HFFc6 (cell line): ENCODE measurements at places on chromosomes 1 and 21.
A peak's percentile ranks its signal among the peaks of the same experiment; 100 is the strongest.

DNA sequence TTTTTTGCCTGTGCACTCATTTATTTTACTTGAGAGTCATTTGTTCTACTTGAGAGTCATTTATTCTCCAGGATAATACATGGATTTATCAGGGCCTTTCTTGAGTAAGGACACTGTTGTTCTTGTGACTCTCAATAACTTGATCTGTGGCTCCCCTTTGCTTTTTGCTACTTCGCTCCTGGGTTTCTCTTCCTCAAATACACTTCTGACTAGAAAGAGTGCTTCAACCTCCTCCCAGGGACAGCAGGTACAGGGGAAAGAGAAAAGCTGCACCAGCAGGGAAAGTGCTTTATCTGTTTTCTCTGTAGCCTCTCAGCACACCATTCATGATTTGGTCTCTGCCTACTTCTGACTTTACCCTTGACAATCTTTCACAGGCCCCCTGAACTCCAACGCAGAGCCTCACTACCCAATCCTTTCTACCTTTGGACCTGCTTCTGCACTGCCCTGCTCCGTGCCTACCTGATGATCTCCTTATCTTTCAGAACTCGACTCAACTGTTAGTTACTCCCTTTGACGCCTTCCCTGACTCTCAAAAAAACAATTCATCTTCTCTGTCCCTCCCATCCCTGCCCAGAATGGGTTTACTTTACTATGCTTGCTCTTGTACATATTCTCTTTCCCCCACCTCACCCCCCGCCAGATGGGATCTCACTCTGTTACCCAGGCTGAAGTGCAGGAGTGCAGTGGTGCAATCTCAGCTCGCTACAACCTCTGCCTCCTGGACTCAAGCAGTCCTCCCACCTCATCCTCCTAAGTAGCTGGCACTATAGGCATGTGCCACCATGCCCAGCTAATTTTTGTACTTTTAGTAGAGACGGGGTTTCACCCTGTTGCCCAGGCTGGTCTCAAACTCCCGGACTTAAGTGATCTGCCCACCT is 15.6 kb upstream of the PIGM start:
- DNase-seq = no peak

- DNase-seq = no peak
Observed at GRCh38 chr1:193634470-193634869, 448.1 kb upstream of the B3GALT2 start.

DNA sequence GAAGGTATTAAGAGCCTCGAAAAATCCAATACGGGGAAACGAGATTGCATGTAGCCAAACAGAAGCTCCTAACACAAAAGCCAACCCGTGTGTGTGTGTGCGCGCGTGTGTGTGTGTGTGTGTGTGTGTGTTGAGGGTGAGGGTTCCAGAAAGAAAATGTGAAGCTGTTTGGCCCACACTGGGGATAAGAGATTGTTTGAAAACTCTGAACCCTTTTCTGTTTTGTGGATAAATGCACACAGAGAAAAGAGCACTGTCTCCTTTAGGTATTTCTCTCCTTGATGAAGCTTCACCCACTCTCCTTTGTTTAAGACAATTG is 1.9 kb downstream of the WLS start:
- DNase-seq = no peak

GRCh38 chr1:79657951-79658658 is 651.6 kb upstream of the ADGRL4 start:
- DNase-seq = no peak

DNA sequence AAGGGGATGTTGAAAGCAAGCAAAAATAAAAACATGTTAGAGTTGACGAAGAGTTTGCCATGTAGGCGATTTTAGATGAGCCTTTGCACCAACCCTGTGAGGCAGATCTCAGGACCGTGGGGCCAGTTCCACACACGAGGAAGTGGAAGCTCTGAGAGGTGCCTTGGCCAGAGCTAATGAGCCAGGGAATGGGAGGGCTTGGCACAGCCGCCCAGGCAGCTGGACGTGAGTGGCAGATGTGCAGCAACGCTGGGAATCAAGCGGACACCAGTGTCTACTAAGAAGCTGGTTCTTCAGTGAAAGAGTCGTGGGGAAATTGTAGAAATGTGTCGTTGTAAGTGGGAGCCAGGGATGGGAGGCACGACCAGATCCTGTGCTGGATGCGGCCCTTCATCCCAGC is 58.9 kb upstream of the COL6A1 start:
- no peak for DNase-seq

GRCh38 chr1:151165281-151165737 is 393 bp downstream of the LYSMD1 start:
- no peak for DNase-seq

- DNase-seq = peak; percentile 64
Observed at GRCh38 chr1:38858833-38859560, 575 bp downstream of the RRAGC start.

DNA sequence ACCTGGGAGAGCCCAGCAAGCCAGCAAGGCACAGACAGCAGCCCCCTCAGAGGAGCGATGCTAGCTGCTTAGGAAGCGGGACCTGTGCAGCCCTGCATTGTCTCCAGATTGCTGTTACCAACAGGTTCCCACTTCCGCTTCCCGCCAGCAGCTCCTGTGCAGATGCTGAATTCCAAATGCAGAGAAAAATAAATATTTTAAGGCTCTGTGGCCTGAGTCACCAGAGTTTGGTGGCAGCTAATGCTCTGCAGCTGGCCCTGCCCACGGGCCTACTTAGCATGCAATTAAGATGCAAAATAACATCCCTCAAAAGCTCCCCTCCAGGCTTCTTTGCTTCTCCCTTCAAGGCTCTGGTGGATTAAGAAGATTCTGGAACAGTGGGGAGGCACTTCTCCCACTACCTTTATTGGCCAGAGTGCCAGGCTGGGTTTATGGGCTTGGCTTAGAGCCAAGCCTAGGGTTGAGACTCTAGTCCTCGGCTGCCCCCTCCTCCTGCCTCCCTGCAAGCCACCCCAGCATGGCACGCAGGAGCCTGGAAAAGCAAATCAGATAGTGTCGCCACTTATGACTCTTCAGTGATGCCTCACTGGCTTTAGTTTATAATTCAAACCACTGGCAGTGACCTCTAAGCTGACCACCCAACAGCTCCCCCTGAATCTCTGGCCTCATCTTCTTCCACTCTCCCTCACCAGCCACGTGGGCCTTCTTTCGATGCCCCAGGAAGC is 207.1 kb upstream of the ZC3H12A start:
- DNase-seq = no peak

GRCh38 chr1:166026555-166026954 is 140.2 kb downstream of the FAM78B start:
- no peak for DNase-seq

DNA sequence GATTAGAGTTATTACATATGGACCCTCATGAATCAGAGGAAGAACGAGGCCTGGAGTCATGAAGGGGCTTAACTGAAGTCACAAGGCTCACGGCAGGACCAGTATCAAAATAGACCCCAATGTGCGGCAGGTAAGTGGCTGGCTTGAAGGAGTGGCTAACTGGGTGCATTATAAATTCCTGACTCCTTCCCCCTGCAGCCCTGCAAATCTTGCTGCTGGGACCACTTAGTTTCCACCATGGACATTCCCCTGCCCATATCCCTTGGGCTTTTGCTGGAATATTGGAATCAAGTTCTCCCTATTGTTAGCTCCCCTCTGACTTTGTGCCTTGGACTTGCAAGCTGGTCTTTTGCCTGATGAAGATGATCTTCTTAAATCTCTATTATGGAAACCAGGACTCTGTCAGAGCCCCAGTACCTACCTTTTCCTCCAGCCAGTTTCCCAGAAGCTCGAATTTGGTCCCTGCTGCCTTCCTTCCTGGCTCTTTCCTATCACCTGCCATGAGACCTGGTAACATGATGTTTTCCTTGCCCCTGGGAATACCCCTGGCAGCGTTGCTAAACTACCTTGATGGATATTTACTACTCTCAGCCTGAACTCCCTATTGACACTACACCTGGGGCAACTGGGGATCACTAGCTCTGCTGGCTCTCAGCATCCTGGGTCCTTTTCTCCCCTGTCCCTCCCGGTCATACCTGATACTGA is 156.0 kb upstream of the JUN start:
- no peak for DNase-seq

- no peak for DNase-seq
Observed at GRCh38 chr1:180779584-180779983, 133.1 kb upstream of the KIAA1614 start.

- no peak for DNase-seq
Observed at GRCh38 chr1:222387007-222387814, 160.7 kb downstream of the HHIPL2 start.

DNA sequence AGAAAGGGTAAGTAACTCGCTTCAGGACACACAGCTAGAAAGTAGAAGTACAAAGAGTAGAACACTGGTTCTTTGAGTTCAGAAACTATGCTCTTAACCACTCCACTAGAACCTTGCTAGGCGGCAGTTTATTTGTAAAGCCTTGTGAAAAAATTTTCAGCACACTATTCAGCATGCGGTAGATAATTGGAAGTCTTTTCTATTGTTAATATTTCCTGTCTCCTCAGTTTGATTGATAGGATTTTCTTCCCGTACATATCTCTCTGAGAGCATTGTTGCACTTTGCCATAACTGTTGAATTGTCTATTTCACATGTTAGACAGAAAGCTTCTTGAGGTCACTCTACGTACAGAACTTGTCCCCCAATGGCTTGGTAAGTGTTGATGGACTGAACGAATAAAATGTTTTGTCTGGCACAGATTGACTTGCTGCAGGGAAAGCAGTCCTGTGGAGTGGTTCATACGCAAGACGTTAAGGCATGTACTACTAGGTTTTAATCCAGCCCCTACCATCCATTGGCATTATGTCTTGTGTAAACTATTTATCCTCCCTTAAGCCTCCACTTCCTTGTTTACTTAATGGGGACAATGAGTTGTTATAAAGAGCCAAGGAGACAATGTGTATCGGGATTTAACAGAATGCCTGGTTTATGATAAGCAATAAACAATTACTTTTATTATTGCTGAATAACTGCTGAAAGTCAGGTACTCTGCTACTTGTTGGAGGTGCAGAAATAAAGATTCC is 35.8 kb downstream of the C1orf21 start:
- no peak for DNase-seq

DNA sequence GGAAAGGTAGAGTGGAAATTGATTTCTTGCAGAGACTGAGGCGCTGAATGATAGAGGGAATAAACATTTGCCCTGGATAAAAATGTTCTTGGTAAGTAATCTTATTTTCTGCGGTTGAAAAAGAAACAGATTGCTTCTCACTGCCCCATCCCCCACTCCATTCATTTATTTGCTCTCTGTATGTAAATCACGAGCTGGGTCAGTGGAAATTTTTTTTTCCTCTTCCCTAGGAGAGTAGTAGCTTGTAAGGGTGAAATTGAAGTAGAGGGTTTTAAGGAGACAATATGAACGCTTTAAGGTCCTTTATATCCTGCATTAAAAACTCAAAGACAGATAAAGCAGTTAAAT is 1.4 kb upstream of the BRINP3 start:
- DNase-seq = no peak

DNA sequence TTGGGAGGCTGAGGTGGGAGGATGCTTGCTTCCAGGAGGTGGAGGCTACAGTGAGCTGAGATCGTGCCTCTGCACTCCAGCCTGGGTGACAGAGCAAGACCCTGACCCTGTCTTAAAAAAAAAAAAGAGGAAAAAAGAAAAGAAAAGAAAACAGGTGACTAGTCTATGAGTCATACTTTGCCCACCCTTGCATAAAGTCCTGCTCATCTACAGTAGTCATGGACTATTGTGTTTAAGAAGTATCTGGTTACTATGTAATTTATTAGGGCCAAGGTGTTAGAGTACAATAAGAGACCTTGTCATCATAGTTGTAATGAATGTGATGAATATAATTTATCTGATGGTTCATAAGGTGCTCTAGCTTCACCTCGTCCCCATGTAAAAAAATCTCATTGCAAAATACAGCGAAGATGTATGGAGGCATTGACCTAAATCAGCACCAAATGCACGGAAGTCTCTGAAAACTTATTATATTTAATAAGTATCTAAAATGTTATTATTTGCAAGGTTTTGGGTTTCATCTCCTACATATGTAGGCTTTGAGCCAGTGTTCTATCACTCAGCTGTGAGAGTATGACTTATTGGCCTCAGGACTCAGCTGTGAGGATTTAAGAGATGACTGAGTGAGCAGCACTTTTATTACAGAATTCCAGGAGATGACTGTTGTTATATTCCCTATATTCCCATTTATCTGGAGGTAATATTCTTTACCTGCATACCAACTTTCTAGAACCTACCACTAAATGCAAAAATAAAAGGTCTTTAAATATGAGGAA is 19.9 kb upstream of the KCNJ6 start:
- DNase-seq = no peak

- DNase-seq = no peak
Observed at GRCh38 chr1:38084113-38084512, 37.5 kb upstream of the POU3F1 start.

- peak; percentile 75 for DNase-seq
Observed at GRCh38 chr1:202599669-202600431, 110.4 kb downstream of the SYT2 start.

GRCh38 chr1:13554798-13555197 is 28.8 kb upstream of the PDPN start:
- DNase-seq = no peak

GRCh38 chr1:2866422-2867086 is 65.1 kb upstream of the TTC34 start:
- no peak for DNase-seq

DNA sequence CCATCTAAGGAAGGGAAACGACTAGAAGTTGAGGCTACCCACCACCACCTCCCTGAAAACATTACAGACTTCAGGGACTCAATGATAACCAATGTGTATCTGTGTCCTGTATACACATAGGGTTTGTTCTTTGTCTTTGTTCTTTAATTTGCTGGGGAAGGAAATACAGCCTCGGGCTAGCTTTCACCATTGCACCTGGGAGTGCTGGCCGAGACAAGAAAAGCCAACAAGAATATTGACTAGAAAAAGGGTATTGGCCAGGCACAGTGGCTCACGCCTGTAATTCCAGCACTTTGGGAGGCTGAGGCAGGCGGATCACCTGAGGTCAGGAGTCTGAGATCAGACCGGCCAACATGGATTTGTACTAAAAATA is 50.4 kb downstream of the MDM4 start:
- no peak for DNase-seq

- DNase-seq = peak; percentile 11
Observed at GRCh38 chr1:171654201-171654941, 1.9 kb upstream of the MYOC start.

DNA sequence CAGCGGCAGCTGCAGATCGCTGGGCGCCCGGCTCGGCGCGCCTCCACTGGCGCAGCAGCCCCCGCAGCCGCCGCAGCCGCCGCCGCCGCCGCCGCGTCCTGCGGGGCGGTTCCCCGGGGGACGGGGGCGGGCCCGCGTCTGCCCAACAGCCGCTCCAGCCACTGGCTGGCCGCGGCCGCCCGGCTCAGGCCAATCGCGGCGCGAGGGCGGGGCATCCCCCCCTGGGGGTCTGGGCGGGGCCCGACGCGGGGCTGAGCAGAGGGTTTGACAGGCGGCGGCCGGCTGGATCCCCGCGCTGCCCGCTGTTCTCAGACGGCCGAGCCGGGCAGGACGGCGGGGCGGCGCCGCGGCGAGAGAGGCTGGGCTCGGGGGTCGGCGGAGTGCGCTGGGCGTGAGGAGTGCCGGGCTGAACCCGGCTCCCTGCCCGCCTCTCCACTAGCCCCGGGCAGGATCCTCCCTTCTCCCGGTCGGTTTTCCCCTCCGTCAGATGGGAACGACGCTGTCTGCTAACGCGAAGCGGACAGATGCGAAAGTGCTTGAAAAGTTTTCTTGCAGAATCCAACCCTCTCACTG is at the start of gene GLIS1:
Gene GLIS1 (minus strand): TSS at position 56 of the 573 bp plus-strand sequence. CDS start 1,100 bp downstream, outside the sequence.
- peak; percentile 54 for DNase-seq
